ENCODE measurements at places on chromosomes 2 and 18. TPM values are rescaled to one million over a fixed set of nuclear protein-coding genes. Genes with fewer than 3 reads are reported as not detected.

The MYO7B gene
- total RNA-seq, result 4.3 TPM

The BMP10 gene
- total RNA-seq, result not detected

The ZNF892 gene
- total RNA-seq, result 16.2 TPM

The ZNF804A gene
- total RNA-seq, result 15.7 TPM

The TSPYL6 gene
- 0.30 TPM for total RNA-seq

The KCNK3 gene
- total RNA-seq, result 6.2 TPM

The CRYGC gene
- total RNA-seq, result not detected

GRCh38 chr2:232816657-232817056, 40.3 kb upstream of the KCNJ13 start:
- H3K4me3 ChIP-seq, result no peak overlapping the region
- no peaks in the 10 kb centered on the region for H3K4me1 ChIP-seq
- H3K27me3 ChIP-seq, result no peaks in the 10 kb centered on the region
- no peak overlapping the region for H3K27ac ChIP-seq

- H3K36me3 ChIP-seq, result no peaks in the 10 kb centered on the region
- no peaks in the 10 kb centered on the region for H3K27me3 ChIP-seq
- H3K4me1 ChIP-seq, result no peaks in the 10 kb centered on the region
- H3K27ac ChIP-seq, result no peak overlapping the region
Observed at GRCh38 chr2:21317131-21317530, 193.4 kb downstream of the TDRD15 start.

DNA sequence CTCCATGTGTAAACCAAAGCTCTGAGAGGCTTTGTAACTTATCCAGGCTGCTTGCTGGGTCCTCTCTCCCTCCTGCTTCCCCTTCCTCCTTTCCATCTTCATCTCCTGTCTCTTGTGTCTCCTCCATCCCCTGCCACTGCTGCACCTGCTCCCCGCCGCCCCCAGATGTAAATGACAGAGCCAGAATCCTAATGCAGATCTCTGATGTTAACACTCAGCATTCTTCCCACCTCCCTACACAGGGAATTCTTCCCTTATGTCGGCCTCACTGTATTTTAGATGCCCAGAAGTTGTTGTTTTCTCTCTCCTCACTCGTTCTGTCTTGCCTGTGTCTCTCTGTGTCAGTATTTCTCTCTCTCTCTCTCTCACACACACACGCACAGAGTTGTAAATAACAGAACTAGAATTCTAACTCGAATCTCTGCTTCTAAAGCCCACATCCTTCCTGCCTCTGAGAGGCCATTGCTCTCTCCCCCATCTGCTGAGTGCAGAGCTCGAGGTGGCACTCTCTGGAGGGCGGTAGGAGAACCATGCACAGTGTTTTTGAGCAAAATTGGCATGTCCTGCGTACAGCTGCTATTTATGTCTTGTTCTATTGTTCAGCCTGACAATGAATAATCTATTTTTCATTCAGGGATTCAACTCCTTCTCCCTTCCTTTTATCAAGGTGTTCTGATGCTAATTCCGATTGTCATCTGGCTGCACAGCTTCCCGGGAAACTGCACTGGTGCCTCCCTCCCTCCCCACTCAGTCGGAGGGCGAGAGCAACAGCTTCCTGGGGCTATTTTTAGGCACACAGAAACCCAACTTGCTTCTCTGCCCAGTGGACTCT, 219.9 kb downstream of the SH3RF3 start:
- H3K4me3 ChIP-seq, result no peak overlapping the region
- peaks cover 5% of the 10 kb centered on the region for H3K27me3 ChIP-seq
- no peak overlapping the region for H3K27ac ChIP-seq
- DNase-seq, result no peak
- peaks cover 64% of the 10 kb centered on the region for H3K4me1 ChIP-seq

DNA sequence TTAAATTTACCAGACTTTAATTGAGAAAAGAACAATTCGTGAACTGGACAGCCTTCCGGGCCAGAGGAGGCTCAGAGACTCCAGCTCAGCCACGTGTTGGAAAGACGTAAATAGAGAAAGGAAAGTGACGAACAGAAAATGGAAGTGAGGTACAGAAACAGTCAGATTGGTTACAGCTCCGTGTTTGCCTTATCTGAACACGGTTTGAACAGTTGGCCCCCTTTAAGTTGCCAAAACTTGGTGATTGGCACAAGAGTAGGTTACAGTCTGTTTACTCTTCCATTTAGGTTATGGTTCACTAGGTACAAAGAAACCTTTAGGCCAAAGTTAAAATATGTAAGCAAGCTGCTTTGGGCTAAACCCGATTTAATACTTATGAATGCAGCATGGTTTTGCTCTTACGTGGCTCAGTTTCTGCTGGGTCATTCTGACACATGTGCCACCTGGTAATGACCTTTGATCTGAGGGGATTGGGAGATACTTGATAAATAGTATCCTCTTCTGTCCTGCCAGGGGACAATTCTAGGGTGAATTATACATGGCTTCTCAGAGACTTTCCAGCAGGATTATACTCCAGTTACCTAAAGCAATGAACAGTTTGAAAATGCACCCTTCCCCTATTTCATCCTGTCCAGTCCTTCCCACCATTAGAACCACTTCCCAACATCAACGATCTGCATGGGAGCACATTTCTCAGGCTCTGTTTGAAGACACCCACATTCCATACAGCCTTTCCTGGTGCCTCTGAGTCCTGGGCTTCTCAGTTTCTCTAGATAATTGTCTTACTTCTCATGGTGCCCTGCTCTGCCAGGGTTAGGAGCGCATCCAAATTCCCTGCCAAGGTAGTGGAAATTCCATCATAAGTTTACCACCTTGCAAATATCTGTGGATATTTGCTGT, 65.1 kb upstream of the TGIF1 start:
- H3K36me3 ChIP-seq, result no peaks in the 10 kb centered on the region

DNA sequence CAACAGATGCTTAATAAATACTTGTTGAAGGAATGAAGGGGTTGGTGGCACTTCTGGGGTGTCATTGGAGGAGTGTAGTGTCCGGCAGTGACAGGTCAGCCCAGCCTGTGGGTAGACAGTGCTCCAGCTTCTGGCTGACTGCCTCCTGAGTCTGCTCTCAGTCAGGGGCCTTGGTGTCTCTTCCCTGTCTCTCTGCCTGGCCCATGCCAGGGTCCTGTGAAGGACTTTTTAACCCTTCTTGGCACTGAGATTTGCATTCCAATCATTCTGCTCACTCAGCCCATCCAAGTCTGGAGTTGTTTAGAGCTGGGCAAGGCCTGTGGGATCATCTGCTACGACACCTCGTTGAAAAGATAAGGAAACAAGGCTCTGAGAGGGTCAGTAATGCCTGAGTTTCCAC, 1.4 kb upstream of the KCNK3 start:
- DNase-seq, result no peak
- no peak overlapping the region for H3K4me3 ChIP-seq
- H3K27ac ChIP-seq, result no peak overlapping the region
- peaks cover 17% of the 10 kb centered on the region for H3K27me3 ChIP-seq
- peaks cover 37% of the 10 kb centered on the region for H3K4me1 ChIP-seq
- H3K36me3 ChIP-seq, result no peaks in the 10 kb centered on the region

DNA sequence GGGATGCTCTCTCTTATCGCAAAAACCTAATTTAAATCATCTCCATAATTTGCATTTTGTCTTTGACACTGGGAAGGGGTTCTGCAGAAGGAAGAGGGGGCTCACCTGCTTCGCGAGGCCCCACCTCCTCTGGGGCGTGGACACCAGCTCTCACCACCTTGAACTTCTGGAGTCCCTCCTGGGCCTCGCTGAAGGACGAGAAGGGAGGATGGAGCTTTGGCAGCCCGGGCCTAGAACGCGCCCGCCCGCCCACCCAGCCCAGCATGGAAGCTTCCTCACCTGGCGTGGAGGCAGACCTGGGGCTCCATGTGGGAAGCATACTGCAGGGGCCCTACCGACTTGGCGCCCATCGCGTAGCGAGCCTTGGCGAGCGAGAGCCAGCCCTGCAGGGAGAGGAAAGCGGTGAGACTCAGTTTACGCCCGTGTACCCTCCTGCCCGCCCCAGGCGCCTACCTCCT, 1.1 kb upstream of the IMP4 start:
- H3K27ac ChIP-seq, result peak overlapping the region; percentile 95
- no peaks in the 10 kb centered on the region for H3K27me3 ChIP-seq
- peak overlapping the region; percentile 95 for H3K4me3 ChIP-seq
- no peak for DNase-seq

- H3K27ac ChIP-seq, result no peak overlapping the region
- H3K4me1 ChIP-seq, result peaks cover 5% of the 10 kb centered on the region
- DNase-seq, result no peak
- no peaks in the 10 kb centered on the region for H3K36me3 ChIP-seq
- no peaks in the 10 kb centered on the region for H3K27me3 ChIP-seq
- no peak overlapping the region for H3K4me3 ChIP-seq
Observed at GRCh38 chr2:88077080-88077479, 9.5 kb downstream of the SMYD1 start.

- H3K4me1 ChIP-seq, result no peaks in the 10 kb centered on the region
- DNase-seq, result no peak
- H3K27ac ChIP-seq, result no peak overlapping the region
- H3K36me3 ChIP-seq, result no peaks in the 10 kb centered on the region
- H3K4me3 ChIP-seq, result no peak overlapping the region
Observed at GRCh38 chr2:898319-898718, 52.3 kb upstream of the SNTG2 start.

GRCh38 chr2:135997380-135997779, 12.0 kb upstream of the DARS1 start:
- no peaks in the 10 kb centered on the region for H3K36me3 ChIP-seq
- no peak overlapping the region for H3K4me3 ChIP-seq
- H3K27ac ChIP-seq, result no peak overlapping the region
- H3K27me3 ChIP-seq, result no peaks in the 10 kb centered on the region

DNA sequence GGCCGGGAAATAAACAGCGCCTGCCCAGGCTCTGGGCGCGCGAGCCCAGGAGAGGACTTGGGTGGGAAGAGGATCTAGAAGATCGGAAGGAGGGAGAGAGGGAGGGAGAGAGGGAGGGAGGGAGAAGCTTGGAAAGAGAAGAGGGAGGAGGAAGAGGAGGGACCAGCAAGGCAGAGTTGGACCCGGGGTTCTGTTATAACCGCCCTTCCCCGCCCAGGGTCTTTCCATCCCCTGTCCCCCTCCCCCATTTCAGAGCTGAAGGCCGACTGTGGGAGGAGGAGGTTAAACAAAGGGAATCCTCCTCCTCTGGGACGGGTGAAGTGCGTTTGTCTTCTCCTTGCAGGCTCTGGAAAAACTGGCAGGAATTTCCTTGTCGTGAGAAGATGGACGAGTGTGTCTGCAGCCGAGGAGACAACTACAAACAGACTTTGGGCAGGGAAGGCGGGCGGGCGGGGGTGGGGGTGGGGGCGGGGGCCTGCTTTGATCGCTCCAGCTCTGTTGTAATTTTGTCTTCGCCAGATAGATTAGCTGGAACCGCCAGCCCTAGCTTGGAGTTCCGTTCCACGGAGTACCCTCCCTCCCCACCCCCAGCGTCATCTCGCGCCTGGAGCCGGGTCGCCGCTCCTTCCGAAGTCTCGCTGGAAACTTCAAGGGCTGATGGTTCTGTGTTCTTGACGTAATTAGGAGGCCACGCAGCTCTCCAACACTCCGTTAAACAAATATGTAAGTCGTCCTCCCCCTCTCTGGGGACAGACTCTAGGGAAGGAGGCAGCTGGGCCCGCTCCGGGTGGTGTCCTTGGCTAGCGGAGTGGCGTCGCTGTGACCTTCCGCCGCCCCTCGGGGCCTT, 6.4 kb upstream of the SP9 start:
- no peak overlapping the region for H3K27ac ChIP-seq
- H3K4me3 ChIP-seq, result no peak overlapping the region
- H3K27me3 ChIP-seq, result peaks cover 95% of the 10 kb centered on the region
- H3K4me1 ChIP-seq, result peaks cover 35% of the 10 kb centered on the region
- H3K36me3 ChIP-seq, result no peaks in the 10 kb centered on the region
- DNase-seq, result no peak

DNA sequence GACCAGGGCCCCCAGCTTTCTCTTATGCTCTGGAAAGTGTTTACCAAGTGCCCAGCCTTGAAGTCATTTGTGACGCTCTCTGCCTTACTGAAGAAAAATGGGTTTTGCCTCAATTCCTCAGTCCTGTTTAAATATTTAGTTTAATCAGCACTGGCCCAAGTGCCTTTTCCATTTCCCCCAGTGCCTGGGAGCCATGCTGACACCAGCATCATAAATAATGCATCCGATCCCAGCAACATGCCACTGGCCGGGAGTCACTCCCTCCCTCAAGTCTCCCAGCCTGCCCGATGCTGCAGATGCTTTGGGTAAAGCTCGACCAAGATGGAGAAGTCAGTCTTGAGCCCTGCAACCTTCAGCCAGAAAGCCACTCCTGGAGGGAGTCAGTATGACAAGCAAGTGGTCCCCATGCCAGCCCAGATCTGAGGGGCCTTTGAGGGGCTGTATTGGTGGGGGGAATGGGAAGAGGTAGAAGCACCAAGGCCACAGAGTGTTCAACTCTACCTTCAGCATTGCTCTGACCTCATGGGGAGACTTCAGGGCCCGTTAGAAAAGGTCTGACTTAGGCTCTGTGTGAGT, 12.0 kb upstream of the MTA3 start:
- DNase-seq, result no peak
- no peak overlapping the region for H3K4me3 ChIP-seq
- H3K27ac ChIP-seq, result no peak overlapping the region
- H3K36me3 ChIP-seq, result no peaks in the 10 kb centered on the region
- H3K4me1 ChIP-seq, result no peaks in the 10 kb centered on the region

- DNase-seq, result no peak
- H3K4me3 ChIP-seq, result no peak overlapping the region
- no peaks in the 10 kb centered on the region for H3K36me3 ChIP-seq
- H3K27me3 ChIP-seq, result no peaks in the 10 kb centered on the region
- H3K27ac ChIP-seq, result no peak overlapping the region
Observed at GRCh38 chr18:75658330-75658729, 230.8 kb upstream of the SMIM21 start.

DNA sequence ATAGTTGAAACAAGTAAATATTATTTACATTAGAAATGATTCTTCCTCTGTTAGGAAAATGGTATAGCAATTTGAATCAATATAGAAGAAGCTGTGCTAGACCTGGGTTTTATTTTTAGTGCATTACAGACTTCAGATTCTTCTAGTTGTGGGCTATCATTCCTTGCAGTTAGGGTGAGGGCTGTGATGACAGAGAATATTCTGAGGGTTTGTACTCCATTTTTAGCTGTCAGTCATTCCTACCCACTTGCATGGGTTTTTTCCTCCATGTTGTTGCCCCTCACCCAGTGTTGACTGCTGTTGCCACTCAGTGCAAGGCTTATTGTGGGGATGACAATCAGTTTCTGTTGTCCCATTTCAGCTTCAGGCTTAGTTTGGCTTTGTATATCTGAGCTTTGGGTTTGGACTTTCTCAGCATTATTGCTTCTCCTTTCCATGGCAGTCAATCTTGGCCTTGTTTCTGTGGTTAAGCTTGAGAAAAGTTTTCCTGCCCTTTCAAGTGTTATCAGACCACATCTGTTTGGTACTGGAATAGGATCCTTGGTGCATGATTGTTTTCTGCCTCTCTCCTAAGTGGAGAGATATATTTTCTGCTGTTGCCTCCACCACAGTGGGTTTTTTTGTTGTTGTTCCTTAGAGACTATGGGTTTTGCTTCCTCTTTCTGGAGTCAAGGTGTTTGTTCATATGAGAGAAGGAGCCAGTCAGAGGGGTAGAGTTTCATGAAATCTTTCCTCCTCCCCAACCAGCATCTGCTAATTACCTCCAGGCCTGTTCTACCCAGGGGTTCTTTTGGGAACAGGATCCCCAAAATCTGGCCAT, 312.7 kb upstream of the CWC22 start:
- no peaks in the 10 kb centered on the region for H3K36me3 ChIP-seq
- DNase-seq, result no peak
- no peak overlapping the region for H3K4me3 ChIP-seq
- no peak overlapping the region for H3K27ac ChIP-seq
- H3K4me1 ChIP-seq, result no peaks in the 10 kb centered on the region

Data from spinal cord (tissue), 10 donors.